ENCODE measurements at places on chromosomes 12 and 14.

- DNase-seq: no peak
These were observed 2.5 kb downstream of the CD163 start for GRCh38 chr12:7501031-7501588.

- DNase-seq: no peak
These were observed 131.0 kb upstream of the SRRM4 start for GRCh38 chr12:118850244-118850825.

GRCh38 chr14:33780035-33780434 is 170.8 kb downstream of the EGLN3 start:
- no peak for DNase-seq

DNA sequence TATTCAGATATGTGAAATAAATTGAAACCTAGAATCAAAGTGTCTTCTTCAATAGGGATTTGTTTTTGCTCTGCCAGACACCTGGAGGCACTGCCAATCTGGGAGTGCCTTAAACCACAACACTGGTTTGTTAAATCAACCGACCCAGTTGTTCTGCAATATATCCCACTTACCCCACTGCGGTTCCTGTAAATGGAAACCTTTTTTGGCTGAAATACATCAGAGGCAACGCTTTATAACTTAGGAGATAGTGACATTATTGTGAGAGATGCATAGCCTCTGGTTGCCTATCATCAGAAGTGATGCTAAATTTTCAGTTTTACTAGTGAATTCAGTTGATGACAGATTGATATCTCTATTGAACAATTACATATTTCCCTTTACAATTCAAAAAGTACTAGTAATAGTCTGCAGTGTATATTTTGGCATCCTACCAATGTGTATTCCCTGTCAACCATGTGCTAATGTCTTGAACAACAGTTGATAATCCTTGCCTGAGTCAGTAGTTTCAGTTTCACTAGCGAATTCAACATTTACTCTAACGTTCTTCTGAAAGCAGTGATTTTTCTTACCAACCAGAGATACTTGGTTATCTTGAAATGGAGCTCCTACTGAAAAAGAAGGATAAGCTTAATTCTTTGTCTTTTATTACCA is 30.5 kb downstream of the PPP2R5C start:
- no peak for DNase-seq

- no peak for DNase-seq
These were observed 106.3 kb downstream of the SPTSSA start for GRCh38 chr14:34355584-34356263.

GRCh38 chr12:120500581-120500980 is 4.7 kb downstream of the DYNLL1 start:
- DNase-seq: no peak

- no peak for DNase-seq
These were observed 42.9 kb upstream of the KRAS start for GRCh38 chr12:25293653-25294052.

DNA sequence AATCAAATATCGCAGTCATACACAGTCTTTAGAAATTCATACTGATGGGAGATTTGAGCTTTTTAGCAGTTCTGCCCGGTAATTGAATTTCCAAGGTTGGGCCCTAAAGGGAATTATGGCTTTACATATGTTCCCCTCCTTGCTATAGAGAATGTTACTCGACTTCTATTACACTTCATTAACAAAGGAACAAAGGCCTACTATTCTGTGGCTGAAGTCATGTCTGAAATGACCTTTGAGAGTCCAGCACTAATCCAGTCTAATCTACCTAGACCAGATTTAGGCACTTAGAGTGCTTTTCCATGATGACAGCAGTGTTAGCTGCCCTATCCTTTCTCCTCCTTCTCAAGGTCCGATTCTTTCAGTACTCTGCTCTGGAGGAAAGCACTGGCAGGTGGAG is 305.3 kb downstream of the MED13L start:
- no peak for DNase-seq

- no peak for DNase-seq
These were observed 806.9 kb downstream of the GALC start for GRCh38 chr14:87185961-87186560.

- no peak for DNase-seq
These were observed 28.8 kb upstream of the IGF1 start for GRCh38 chr12:102509123-102509626.

GRCh38 chr12:88142610-88142991 is 494 bp downstream of the TMTC3 start:
- peak; percentile 45 for DNase-seq

DNA sequence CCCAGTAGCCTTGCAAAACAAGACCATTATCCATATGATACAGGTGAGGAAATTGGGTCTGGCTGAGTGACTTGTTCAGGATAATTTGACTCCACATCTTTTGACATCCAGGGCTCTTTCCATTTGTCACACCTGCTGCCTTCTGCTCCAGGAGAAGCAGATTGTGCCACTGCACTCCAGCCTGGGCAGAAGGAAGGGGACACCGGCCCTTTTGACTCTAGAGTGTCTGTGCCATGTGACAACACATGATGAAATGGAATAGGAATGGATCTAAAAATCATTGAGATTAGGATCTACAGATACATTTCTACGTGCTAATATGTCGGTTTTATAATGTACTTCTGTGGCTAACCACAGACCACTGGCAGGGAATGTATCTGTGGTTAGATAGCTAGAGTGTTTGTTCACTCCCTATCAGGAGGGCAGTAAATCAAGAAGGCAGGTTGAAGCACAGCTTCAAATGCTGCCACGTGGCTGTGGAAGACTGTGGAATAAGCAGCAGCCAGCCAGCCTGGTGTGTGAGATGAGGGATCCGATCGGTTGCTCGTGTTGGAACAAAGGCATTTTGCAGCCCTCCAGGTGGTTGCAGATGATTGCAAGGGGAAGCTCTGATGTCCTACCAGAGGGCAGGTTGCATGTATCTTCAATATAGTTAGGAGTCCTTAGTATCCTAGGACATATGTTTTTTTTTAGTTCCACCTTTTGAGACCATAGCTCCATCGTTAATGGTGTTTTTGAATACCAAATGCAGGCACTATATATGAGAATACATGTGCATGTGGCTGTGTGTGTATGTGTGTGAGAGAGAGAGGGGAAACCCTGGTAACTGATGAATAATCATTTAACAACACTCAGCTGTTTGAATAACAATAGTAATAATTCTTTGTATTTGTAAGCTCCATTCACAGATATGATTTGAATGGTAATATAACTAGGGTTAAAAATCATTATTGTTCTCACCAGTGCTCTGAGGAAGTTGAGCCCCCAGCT is 28.6 kb downstream of the EML1 start:
- DNase-seq: no peak

- no peak for DNase-seq
These were observed 31.1 kb upstream of the ASPG start for GRCh38 chr14:104054222-104054905.

GRCh38 chr14:69701857-69702256 is 65.1 kb upstream of the SRSF5 start:
- no peak for DNase-seq

- no peak for DNase-seq
These were observed 200.3 kb downstream of the KTN1 start for GRCh38 chr14:55780156-55780946.
